CD8-positive, alpha-beta T cell (primary cell): ENCODE measurements at places on chromosomes 1 and 21. TPM values are rescaled to one million over a fixed set of nuclear protein-coding genes. Genes with fewer than 3 reads are reported as not detected.

DNA sequence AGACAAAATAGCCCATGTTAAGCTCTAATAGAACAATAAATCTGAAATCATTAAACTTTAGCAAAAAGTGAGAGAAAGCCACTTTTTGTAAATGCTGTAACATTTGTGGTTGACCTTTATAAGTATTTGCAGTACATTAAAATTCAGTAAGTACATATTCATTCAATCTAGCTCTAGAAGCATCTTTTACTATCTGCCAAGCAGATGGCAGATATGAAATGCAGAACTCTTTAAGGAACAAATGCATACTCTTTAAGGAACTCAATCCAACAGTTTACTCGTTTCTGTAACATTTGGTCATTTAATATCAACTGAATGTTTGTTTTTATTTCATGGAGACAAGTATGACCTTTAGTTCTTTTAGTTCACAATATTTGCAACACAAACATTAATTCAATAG lies 150.1 kb downstream of the APP start:
- no peak for DNase-seq

- DNase-seq: peak; percentile 47
These were observed 273.8 kb downstream of the KCNJ6 start for GRCh38 chr21:37642493-37642892.

DNA sequence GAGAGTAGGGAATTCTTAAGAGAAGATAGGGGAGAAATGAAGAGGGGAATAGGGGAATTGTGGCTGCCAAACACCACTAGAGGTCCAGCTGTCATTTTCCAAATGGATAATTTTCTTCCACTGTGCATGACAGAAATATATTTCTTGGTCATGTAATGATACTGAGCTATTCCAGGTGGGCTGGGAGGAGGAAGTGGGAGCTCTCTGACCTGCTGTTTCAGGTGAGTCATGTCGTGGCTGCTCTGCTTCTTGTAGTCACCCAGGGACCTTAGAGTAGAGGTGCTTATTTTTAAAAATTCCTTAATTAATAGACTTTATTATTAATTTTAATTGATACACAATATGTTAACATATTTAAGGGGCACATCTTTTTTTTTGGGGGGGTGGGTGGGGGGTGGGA lies 11.9 kb downstream of the PDE4B start:
- DNase-seq: no peak

- DNase-seq: peak; percentile 65
These were observed 42.1 kb upstream of the ZNF496 start for GRCh38 chr1:247373721-247374141.

DNA sequence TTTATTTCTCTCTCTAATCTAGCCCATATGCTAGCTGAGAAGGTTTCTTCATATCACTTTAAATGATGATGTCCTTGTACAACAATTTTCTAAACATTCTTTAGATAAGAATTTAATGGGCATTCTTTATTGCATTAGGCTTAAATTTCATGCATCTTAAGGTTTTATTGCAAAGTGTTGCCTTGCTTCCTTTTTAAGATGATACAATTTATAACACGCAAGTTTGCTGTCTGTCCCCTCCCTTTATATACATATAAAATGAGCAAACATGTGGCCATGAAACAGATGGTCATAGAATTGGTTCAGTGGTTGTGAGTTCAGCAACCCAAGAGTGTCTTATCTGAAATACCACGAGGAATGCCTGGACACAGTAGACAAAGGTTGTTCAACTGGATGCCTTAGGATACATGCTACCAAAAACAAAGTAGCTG lies 12.1 kb downstream of the NBPF3 start:
- DNase-seq: no peak

DNA sequence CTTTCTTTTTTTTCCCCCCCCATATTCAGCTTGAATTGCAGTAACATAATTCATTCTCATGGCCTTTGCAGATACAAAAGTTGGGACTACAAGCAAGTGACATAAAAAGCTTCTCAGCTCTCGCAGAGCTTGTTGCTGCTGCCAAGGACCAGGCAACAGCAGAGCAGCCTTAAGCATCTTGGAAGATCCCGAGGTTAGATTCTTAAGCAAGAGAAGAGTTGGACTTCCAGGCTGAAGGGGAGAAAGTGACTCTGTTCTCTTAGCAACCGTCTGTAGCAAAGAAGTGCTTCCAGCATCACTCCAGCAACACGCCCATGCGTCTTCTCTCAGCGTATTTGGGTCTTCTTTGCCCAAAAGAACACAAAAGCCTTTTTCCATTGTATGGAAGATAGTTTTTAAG lies 20.7 kb downstream of the AGT start:
- no peak for DNase-seq

DNA sequence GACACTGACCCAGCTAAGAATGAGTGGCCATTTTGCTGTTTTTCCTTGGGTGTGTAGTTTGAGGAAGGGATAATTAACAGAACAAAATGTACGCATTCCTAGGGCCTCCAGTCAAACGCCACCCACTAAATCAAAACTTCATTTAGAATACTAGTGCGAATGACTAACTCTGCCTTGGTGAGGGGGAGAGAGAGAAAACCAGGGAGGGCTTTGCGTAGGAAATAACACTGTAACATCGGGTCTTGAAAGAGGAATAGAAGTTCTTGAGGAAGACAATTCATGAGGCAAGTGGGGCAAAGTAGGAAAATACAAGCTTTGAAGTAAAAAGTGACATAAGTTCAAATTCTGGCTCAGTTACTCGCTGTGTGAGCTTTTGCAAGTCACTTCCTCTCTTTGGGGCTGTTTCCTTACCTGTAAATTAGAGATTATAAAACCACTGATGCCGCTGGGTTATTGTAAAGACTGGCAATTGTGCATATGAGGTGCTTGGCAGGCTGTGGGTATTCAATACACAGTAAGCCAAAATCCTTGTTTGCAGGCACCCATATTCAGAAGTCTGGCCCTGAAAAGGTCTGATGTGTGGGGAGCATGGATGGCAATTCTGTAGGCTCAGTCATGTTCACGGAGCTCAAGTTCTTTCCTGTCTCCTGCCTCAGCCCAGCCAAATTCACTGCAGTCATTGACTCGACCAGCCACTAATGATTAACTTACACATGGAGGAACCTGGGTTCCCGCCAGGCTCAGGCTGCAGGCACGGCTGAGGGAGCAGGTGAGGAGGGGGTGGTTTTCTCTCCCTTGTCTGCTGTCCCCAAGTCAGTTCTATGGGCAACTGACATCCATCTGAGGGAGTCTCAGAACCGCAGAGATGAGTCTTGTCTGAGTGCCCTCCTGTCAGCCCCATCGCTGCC lies 140.3 kb upstream of the CSF3R start:
- DNase-seq: no peak

DNA sequence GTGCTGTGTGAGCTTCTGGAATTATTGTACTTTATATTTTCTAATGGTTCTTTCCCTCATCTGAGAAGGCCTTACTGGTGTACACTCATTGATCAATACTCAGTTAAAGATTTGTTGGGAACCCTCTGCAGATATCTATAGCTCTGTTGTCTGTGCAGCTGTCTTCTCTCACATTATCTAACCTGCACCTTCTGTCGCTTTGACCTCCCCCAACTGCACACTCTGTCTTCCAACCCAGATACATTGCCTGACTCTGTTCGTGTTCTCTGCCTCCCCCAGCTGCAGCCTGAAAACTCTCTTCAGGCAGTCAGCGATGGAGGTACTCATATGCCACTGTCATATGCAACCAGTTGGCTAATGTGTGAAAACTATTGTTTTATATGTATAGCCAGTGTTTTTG lies 334.3 kb downstream of the NCAM2 start:
- DNase-seq: no peak

DNA sequence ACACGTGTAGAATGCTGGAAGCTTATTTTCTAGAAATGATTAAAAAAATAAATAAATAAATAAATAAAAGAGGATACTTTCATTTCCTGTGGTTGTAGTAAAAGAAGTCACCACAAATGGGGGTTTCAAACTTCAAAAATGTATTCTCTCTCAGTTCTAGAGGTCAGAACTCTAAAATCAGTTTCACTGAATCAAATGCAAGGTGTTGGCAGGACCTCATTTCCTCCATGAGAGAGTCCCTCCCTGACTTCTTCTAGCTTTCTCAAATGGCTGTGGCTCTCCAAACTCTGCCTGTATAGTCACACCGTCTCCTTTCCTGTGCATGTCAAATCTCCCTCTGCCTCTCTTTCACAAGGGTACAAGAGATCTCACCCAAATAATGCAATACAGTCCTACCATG lies 312.6 kb upstream of the CXADR start:
- DNase-seq: no peak

DNA sequence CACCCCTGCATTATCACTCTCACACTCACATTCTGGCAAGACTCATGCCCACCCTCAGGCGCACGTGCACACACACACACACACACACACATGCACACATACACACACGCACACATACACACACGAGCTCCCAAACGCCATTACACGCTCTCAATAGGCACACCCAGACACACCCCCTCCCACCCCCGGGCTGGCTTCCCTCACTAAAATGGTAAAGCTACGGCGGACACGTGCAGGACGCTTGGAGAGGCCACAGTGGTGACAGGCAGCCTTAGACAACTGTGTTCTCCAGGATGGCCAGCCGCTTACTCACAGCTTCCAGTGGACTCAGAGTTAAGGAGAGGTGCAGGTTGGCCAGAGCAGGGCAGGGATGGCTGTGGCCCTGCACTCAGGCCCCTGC lies 10.1 kb downstream of the MATN1 start:
- DNase-seq: no peak

DNA sequence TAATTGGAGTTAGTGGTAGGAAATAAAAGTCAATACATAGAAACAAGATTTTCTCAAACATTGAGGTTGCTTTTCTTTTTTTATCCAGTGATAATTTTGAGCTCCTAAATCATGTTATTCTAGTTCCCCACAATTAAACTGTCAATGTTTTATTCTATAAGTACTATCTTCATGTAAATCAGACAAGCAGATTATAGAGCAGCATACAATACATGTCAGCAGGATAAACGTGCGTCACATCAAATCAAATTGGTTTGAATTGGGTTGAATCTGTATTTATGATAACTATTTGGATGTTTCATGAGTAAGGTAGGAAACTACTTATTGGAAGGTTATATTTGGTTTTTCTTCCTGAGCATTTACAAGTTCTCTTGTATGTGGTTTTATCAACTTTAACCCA lies 2028.7 kb downstream of the NCAM2 start:
- no peak for DNase-seq

DNA sequence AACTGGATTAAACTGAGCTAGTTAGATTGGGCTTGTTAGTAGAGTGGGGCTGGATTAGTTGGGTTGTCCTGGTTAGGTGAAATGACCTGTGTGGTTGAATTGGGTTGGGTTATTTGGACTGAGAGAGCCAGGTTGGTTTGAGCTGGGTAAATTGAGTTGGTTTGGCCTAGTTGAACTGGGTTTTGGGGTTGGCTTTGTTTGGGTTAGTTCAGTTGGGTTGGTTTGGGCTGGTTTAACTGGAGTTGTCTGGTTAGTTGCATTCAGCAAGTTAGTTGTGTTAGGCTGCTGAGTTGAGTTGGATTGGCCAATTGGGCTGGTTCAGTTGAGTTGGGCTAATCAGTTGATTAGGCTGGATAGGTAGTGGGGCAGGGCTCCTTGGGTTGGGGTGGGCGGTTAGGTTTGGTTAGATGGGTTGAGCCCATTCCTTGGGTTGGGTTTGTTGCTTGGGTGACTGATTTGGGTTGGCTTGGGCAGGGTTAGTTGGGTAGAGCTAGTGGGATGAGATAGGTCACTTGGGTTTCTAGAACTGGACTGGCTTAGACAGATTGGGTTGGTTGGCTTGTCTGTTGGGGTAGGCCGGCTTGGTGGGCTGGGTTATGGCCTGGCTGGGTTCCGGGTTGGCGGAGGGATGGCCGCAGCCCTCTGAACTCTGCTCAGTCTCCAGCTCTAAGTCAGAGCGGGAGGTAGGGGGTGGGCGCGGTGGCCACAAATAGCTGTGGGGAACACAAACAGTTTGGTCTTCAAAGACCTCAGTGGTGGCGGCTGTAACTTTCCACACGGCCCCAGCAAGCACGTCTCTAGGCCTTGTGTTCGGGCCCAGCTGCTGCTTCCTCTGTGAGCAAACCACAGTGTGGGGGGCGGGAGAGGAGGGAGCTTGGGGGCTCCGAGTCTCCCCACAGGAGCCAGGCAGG lies 67.2 kb upstream of the RUNX3 start:
- DNase-seq: no peak

DNA sequence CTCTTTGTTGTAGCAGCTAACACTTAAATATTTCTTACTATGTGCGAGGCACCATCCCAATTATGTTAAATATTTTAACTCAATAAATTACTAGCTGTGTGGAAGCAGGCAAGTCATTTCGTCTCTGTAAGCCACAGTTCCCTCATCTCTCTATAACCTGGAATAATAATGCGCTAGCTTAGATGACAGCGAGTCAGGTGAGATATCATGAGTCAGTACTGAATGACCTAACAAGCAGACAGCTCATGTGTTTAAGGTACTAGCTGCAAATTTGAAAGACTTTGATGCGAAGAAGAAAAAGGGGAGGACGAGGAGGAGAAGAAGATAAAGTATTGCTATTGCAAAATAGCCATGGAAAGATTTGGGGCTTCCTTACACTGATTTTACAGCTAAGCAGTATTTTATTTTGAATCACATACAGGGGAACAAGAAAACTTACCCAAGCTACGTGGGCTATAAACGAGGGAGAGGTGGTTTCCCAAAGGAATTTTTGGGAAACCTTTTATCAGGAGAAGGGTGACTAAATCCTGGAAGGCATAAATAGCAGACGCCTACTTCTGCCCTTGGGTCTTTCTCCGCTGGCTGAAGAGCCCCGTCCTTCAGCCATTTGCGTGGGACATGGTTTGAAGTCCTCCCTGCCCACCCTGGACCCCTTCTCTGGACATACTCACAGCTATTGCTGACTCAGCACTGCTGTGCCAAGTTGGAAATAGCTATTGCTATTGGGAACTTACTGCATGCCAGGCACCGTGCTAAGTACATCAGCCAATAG lies 8.9 kb downstream of the CITED4 start:
- DNase-seq: no peak

DNA sequence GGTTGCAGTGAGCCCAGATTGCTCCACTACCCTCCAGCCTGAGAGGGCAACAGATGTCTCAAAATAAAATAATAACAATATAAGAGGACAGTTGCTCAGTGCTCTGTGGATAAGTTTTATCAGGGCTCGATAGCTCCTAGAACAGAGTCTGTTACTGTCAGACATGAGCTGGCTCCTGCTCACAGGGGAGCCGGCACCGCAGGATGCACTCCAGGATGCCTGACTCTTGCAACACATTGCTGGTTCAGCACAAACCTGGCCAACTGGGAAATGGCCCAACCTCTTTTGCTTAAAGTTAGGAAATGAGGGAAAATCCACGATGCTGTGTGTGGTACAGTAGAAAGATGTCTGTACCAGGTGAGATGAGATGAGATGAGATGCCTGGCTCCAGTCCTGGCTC lies 5.8 kb upstream of the CTSE start:
- no peak for DNase-seq

- DNase-seq: no peak
These were observed 11.0 kb upstream of the CDK18 start for GRCh38 chr1:205493241-205494085.

GRCh38 chr1:966135-966703 lies at the start of gene PLEKHN1:
Gene PLEKHN1 (plus strand): TSS chr1:966482. CDS start chr1:966532, 50 bp downstream.
- no peak for DNase-seq

GRCh38 chr1:36257375-36257767 lies 33.1 kb downstream of the THRAP3 start:
- DNase-seq: no peak

GRCh38 chr1:89262643-89263042 lies 10.0 kb downstream of the GBP5 start:
- DNase-seq: no peak

GRCh38 chr1:204495777-204496176 lies 1.2 kb upstream of the PIK3C2B start:
- no peak for DNase-seq

The VTCN1 gene
- total RNA-seq: not detected

The UAP1 gene
- 71.5 TPM for total RNA-seq

The AMY1C gene
- total RNA-seq: not detected

The C2CD4D gene
- total RNA-seq: 0.44 TPM

The ZMYND12 gene
- total RNA-seq: 0.56 TPM

The ODF2L gene
- total RNA-seq: 49.3 TPM

The TMEM69 gene
- total RNA-seq: 5.1 TPM

The OR10T2 gene
- not detected for total RNA-seq
